ENCODE measurements at places on chromosomes 1 and 21.

DNA sequence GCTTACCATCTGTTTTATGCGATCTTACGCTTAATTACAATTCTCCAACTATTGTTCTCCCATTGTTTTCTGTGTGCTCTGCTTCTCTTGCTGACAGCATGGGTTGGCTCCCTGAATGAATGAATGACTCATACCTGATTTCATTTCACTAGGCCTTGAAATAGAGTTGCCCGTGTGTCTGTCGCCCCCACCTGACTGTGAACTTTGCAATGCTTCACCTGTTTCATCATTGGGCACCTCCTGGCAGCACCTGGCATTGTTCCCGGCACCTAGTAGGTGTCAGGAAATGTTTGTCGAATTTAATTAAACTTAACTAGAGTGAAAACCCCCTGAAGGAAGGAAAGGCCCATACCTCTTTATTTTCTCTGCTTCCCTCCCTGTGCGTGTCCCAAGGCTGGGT is 120.5 kb upstream of the KLHDC7A start:
- no peak for DNase-seq

- DNase-seq: no peak
Measured at GRCh38 chr1:67604778-67605177, 80.2 kb upstream of the GADD45A start.

DNA sequence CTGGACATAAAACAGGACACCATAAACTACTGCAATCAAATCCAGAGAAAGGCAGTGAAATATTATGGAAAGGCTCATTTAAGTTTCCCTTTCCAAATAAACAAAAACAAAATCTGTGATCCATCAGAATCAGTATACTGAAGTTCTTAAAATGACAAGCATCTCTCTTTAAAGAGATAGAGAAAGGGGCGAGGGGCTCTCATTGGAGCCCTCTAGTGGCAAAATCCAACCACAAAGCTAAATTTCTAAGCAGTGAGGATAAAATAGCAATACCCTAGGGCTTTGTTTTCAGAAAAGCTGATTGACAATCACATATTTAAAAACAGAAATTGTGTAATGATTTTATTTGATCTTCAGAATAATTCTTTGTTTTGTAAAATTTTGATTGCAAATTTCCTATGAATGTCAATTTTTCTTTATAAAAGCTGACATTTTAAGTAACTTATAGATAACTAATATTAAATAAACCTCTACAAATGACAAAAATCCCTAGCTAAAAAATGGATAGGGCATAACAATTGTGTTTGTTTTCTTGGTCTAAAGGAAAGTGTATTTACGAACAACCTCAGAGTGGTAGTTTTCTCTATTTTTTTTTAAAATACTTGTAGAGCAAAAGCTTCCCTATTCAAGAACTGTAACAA is 138.2 kb downstream of the COL24A1 start:
- no peak for DNase-seq

DNA sequence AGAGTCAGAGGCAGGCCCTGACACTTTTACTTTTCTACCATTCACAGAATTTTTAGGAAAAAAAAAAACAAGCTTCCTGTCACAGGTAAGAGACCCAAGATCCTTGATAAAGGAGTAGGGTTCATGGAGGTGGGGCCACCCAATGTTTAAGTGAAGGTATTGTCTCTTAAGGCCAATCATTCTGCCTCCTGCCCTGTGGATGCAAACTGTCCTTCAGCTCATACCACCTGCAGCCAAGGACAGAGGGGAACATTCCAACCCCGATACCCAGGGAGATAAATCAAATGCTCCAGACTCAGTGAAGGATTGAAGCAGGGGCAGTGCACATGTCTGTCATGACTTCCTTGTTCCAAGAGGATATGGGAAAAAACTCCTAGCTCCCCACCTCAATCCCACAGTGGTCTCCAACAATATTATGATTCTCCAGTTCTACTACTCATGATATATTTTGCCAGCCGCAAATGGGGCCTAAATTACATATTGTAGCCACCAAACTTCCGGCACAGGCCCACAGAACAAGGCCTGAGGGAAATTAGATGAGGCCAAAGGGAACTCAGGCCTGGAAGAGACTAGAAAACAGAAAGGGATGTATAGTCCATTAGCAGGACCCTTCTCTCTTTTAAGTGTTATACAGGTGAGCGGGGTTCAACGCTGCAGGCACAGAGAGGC is 59.5 kb downstream of the TRABD2B start:
- DNase-seq: no peak

DNA sequence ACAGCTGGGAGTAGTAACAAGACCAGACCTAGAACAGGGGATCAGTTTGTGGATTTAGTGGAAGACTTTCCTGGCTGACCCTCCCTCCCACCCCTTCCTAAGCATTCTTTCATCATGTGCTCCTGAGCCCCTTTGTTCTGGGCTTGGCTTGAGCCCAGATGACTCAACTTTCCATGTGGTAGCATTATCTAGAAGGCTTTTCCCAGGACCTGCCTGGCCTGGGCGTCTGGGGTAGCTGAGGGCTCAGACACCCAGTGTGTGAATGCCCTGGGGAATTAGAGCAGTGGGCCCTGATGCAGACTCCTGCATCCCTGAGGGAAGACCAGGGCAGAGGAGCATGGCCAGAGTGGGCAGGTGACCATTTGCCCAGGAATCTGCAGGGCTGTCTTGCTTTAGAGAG is 44.1 kb upstream of the TSPAN2 start:
- DNase-seq: no peak

- DNase-seq: no peak
Measured at GRCh38 chr1:222372221-222372620, 175.7 kb downstream of the HHIPL2 start.

DNA sequence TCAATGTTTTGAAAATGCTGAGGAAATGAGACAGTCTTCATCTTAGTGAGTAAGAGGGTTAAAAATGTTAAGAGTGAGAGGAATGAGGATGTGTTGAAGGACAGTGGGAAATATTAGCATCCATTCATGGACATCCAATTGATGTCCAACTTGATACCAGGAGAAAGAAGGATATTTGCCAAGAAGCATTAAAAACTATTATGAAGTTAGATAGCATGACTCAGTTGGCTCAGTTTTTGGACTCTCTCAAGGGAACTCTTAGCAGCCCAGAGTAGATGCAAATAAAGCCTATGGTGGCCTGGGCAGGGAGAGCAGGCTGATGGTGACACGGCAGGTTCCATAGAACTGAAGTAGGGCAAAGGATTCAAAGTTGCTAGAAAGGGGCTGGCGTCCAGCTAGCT is 171.0 kb downstream of the ZZZ3 start:
- no peak for DNase-seq

- no peak for DNase-seq
Measured at GRCh38 chr21:41210426-41211059, 42.6 kb downstream of the BACE2 start.

GRCh38 chr1:186722711-186723309 is 42.6 kb upstream of the PTGS2 start:
- no peak for DNase-seq

DNA sequence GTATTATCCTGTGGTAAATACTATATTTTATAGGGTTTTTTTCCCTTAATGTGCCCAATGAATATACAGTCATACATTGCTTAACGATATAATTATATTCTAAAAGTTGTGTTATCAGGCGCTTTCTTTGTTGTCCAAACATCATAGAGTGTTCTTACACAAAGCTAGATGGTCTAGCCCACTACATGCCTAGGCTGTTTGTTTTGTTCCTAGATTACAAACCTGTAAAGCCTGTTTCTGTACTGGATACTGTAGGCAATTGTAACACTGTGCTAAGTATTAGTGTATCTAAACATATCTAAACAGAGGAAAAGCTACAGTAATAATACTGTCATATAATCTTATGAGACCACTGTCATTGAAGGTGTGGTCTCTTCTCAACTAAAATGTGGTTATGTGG is 242.6 kb upstream of the C1orf105 start:
- DNase-seq: no peak

DNA sequence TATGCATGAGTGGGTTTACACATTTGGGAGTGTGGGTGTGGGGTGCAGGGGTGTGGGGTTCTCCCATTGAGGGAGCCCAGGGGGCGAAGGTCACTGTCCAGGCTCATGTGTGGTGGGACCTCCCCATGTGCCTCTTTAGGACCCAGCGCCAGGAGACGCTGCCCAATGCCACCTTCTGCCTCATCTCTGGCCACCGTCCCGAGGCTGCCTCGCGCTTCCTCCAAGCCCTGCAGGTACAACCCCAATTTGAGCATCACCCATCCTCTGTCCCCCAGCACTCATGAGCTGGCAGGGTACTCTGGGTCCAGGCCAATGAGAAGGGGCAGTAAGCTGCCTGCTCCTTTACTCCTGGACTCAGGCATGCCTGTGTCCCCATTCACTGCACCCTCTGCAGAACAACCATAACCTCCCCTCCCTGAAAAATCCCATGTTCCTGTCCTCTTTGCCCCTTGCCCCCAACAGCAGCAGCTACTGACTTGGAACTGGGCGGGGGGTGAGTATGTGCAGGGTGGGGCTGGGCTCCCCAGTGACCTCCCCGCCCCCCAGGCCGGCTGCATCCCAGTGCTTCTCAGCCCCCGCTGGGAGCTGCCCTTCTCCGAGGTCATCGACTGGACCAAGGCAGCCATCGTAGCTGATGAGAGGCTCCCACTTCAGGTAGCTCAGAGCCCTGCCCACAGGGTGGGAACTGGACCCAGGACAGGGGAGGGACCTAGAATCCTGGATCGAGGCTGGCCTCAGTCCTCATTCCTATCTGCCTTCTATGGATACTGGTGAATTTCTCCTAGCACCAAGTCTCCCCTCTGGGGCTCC is 7.7 kb downstream of the EXTL1 start:
- no peak for DNase-seq

DNA sequence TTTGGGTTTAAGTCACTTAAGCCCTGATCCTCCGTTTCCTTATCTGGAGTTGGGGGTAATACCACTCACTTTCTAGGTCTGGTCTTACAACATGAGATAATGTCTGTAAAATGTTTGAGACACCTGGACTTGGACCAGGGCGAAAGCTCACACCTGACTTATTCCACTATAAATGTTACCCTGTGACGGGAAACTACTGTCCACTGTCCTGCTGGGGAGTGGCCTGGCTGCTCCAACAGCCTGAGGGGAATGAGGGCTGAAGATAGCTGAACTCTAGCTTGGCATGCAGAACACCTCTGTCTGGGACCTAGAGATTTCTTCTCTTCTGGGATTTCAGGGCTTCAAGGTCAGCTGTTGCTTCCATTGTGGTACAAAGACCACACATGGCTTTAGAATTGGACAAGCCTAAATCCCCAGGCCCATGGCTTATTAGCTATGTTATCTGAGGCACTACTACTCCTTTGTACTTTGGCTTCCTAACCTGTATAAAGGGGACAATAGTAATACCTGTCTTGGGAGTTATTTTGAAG is 9.5 kb upstream of the A3GALT2 start:
- DNase-seq: no peak

- no peak for DNase-seq
Measured at GRCh38 chr1:15442759-15443158, 4.5 kb downstream of the CTRC start.

GRCh38 chr1:59290193-59290949 is 6.5 kb upstream of the FGGY start:
- no peak for DNase-seq

GRCh38 chr1:180662709-180663108 is 30.9 kb downstream of the XPR1 start:
- no peak for DNase-seq
